ENCODE measurements at places on chromosomes 7 and 10.

DNA sequence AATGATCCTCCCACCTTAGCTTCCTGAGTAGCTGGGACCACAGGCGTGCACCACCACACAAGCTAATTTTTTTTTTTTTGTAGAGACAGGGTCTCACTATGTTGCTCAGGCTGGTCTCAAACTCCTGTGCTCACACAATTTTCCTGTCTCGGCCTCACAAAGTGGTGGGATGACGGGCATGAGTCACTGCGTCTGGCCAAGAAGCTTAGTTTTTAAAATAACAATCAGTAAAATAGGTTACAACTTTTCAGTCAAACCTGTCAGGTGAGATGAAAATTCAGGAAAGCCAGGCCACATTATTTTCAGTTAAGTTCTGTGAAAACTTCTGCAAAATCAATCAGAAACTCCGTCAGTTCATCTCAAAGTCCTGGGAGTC is 55.4 kb downstream of the FAM241B start:
- no peak for DNase-seq
- H3K27ac ChIP-seq = no peak overlapping the region
- H3K4me3 ChIP-seq = no peak overlapping the region
- no peaks in the 10 kb centered on the region for H3K4me1 ChIP-seq
- H3K36me3 ChIP-seq = no peaks in the 10 kb centered on the region
- H3K27me3 ChIP-seq = peaks cover 30% of the 10 kb centered on the region

- H3K36me3 ChIP-seq = peaks cover 2% of the 10 kb centered on the region
- DNase-seq = no peak
- H3K4me3 ChIP-seq = no peak overlapping the region
- no peak overlapping the region for H3K27ac ChIP-seq
Observed at GRCh38 chr10:133613699-133614098, 12.9 kb downstream of the FRG2B start.

DNA sequence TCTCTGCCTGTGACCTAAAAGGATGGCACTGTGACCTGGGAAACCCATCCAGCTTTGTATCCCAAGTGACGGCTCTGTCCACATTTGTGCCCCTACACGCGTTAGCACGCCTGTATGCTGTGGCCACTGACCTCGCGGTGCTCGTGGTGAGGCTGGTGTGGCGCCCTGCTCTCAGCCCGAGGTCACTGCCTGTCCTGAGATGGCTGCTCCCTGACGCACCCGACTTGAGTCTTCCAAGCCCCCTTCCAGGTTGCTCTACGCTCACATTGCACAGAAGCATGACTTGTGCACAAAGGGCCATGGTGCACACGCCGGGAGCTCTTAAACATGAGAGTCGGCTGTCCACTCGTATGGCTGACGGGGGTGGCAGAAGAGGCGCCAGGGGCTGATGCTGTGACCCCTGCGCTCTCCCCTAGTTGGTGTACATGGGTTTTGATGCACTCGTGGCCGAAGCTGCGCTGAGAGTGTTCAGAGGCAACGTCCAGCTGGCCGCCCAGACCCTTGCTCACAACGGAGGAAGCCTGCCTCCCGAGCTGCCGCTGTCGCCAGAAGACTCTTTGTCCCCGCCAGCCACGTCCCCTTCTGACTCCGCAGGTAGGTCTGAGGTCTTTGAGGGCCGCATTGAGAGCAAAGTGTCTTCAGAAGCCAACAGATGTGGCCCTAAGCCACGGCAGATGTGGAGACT is 33.5 kb downstream of the WDR86 start:
- H3K27ac ChIP-seq = no peak overlapping the region
- DNase-seq = no peak
- H3K27me3 ChIP-seq = no peaks in the 10 kb centered on the region

GRCh38 chr10:83176901-83177300 is 962.4 kb upstream of the GHITM start:
- no peak overlapping the region for H3K4me3 ChIP-seq
- DNase-seq = no peak
- H3K27me3 ChIP-seq = no peaks in the 10 kb centered on the region
- H3K4me1 ChIP-seq = no peaks in the 10 kb centered on the region
- H3K27ac ChIP-seq = no peak overlapping the region
- H3K36me3 ChIP-seq = no peaks in the 10 kb centered on the region

- peaks cover 27% of the 10 kb centered on the region for H3K4me1 ChIP-seq
- no peak overlapping the region for H3K27ac ChIP-seq
- H3K36me3 ChIP-seq = no peaks in the 10 kb centered on the region
Observed at GRCh38 chr10:129097776-129098330, 369.2 kb upstream of the MGMT start.

DNA sequence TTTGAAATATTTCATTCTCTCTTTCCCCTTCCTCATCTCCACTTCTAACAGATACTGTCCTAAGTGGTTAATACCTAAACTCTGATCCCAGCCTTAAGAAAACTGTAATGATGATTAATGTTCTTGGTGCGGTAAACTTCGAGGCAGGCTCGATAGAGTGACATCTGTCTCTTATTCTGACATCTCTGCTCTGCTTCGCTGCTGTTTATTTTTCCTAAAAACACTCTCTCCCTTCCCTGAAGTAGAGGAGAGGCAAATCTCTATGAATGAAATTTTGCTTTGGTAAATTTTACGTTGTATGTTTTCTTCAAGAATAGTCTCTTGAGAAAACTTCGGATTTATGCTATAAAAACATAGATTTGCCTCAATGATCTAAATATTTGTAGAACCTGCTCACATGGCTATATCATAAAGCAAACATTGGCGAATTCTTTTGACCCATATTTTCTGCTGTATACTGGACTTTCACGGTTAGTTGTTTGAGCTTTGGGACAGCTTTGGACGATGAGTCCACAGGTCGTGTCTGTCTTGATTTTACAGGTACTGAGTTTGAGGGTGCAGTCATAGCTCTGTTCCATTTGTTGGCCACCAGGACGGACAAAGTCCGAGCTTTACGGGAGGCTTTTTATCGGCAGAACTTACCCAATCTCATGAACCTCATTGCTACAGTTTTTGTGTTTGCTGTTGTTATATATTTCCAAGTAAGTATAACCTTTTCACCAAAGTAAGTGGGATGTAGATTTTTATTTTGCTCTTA is 27.1 kb downstream of the SEC61A2 start:
- no peak overlapping the region for H3K27ac ChIP-seq
- H3K36me3 ChIP-seq = no peaks in the 10 kb centered on the region
- no peak for DNase-seq
- H3K27me3 ChIP-seq = no peaks in the 10 kb centered on the region
- H3K4me1 ChIP-seq = peaks cover 2% of the 10 kb centered on the region

GRCh38 chr7:23941551-23941950 is 231.5 kb downstream of the STK31 start:
- no peak for DNase-seq
- no peak overlapping the region for H3K4me3 ChIP-seq
- H3K27me3 ChIP-seq = peaks cover 13% of the 10 kb centered on the region
- H3K27ac ChIP-seq = no peak overlapping the region
- H3K36me3 ChIP-seq = no peaks in the 10 kb centered on the region
- H3K4me1 ChIP-seq = no peaks in the 10 kb centered on the region

DNA sequence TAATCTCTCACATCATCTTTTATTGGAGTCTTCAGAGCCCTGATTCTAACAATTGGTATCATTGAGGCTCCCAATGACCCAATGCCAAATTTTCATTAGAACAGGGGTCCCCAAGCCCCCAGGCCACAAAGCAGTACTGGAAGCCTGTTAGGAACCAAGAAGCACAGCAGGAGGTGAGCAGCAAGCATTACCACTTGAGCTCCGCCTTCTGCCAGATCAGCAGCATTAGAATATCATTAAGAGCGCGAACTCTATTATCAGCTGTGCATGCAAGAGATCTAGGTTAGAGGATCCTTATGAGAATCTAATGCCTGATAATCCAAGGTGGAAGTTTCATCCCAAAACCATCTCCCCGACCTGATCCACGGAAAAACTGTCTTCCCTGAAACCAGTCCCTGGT is 23.1 kb downstream of the KIF5B start:
- no peaks in the 10 kb centered on the region for H3K27me3 ChIP-seq
- peaks cover 3% of the 10 kb centered on the region for H3K4me1 ChIP-seq
- no peak overlapping the region for H3K27ac ChIP-seq
- no peak overlapping the region for H3K4me3 ChIP-seq

- H3K4me3 ChIP-seq = peak overlapping the region; percentile 82
- DNase-seq = no peak
- H3K27me3 ChIP-seq = no peaks in the 10 kb centered on the region
- no peak overlapping the region for H3K27ac ChIP-seq
- peaks cover 69% of the 10 kb centered on the region for H3K4me1 ChIP-seq
Observed at GRCh38 chr10:6069081-6069931, 7.1 kb upstream of the IL2RA start.

DNA sequence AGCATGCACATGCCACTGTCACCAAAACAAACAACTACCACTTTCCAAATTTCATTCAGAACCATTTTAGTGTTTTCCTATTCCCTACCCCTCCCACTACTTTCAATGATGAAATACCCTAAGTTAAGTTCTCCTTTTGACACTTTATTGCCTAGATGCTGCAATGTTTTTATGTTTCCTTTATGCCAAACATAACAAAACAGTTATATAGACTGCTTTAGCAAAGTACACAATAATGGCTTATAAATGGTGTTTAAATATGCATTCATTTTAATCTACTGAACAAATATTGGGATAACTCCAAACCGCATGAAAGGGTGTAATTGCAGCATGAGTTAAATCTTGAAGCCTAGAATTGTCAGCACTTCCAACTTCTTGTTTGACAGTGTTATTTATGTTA is 69.2 kb downstream of the PHYHIPL start:
- no peak overlapping the region for H3K4me3 ChIP-seq
- no peak overlapping the region for H3K27ac ChIP-seq

GRCh38 chr10:100327007-100327717 is 2.9 kb downstream of the PKD2L1 start:
- H3K36me3 ChIP-seq = no peaks in the 10 kb centered on the region
- peak overlapping the region; percentile 82 for H3K27ac ChIP-seq
- peaks cover 14% of the 10 kb centered on the region for H3K4me1 ChIP-seq
- DNase-seq = peak; percentile 25
- H3K4me3 ChIP-seq = no peak overlapping the region

- no peak for DNase-seq
- H3K4me3 ChIP-seq = no peak overlapping the region
- H3K4me1 ChIP-seq = no peaks in the 10 kb centered on the region
- H3K27ac ChIP-seq = no peak overlapping the region
Observed at GRCh38 chr10:18377898-18378297, 237.7 kb downstream of the CACNB2 start.

GRCh38 chr10:92413011-92413410 is 122.0 kb downstream of the MARCHF5 start:
- H3K27ac ChIP-seq = no peak overlapping the region
- no peak overlapping the region for H3K4me3 ChIP-seq
- H3K36me3 ChIP-seq = peaks cover 5% of the 10 kb centered on the region
- no peaks in the 10 kb centered on the region for H3K4me1 ChIP-seq
- peaks cover 22% of the 10 kb centered on the region for H3K27me3 ChIP-seq
- no peak for DNase-seq

DNA sequence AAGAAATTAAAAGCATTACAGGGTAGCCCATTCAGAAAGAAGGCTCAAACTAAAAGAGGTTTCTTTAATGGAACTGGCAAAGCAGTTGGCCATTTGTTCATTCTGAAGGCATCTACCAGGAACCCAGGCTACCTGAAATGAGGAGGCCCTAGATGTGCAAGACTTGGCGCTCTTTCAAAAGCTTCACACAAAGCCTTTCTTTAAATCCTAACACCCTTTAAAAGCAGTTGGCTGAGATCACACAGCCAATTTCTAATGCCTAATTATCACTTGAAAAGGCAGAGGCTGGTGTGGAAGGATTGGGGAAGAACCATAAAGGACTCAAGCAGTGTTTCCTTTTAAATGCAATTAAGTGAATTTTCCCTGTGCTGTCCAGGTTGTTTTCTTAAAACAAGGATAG is 23.2 kb downstream of the PPP1R17 start:
- no peak overlapping the region for H3K27ac ChIP-seq
- no peaks in the 10 kb centered on the region for H3K36me3 ChIP-seq
- H3K4me1 ChIP-seq = no peaks in the 10 kb centered on the region
- no peak for DNase-seq

- H3K27ac ChIP-seq = no peak overlapping the region
- peaks cover 16% of the 10 kb centered on the region for H3K36me3 ChIP-seq
- DNase-seq = no peak
Observed at GRCh38 chr10:99661377-99661763, 2.1 kb downstream of the ENTPD7 start.

DNA sequence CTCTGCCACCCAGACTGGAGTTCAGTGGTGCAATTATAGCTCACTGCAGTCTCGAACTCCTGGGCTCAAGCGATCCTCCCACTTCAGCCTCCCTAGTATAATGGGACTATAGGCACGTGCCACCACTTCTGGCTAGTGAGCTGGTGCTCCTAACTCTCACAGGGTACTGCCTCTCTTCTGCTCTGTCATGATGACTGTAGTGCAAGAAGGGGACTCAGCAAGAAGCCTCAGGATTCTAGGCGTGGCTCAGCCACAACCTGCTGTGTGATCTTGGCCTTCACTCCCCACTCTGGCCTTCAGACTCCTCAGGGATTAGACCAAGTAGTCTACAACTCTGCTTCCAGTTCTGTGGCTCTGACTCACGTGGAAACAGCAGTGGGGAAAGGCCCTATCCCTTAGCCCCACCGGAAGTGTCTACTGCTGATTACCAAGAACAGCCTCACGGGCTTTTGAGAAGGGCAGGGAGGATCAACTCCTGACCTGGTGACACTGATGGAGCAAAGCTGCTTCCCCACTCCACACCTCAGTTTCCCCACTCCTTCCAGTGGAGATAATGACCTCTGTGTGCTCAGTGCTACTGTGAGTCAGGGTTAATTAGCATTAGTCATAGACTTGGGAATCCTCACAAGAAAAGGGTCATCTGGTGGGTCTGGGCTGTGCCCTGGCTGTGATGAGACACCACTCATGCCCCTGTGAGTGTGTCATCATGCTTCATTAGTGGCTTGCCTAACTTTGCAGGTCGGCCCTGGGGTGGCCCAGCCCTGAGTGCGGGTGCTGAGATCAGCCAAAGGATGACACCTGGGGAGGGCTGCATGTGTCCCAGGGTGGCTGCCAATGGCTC is 41.1 kb downstream of the ZC3HC1 start:
- no peak for DNase-seq
- H3K27me3 ChIP-seq = no peaks in the 10 kb centered on the region
- H3K4me1 ChIP-seq = peaks cover 3% of the 10 kb centered on the region
- no peak overlapping the region for H3K27ac ChIP-seq
